Activated gamma-delta T cell (primary cell): ENCODE measurements at places on chromosomes 2 and 18.

DNA sequence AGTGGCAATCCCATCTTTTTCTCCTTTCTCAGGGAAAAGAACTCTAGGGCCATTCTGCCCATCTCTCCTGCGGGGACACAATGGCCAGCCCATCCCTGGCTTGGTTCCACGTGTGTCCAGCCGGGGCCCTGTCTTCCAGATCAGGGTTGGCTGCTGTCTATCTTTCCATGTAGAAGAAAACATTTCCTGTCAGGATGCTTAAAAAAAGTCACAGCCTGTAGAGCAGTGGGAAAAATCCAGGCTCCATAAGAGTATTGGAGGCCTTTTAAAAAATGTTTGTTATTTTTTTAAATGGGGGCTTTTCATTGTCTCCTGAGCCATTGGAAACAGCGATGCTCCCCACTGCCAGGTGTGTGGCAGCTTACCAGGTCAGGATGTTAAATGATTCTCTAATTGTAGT is 105.6 kb downstream of the TGFA start:
- DNase-seq, result no peak

GRCh38 chr2:238272156-238272555 is 16.3 kb downstream of the PER2 start:
- DNase-seq, result no peak

DNA sequence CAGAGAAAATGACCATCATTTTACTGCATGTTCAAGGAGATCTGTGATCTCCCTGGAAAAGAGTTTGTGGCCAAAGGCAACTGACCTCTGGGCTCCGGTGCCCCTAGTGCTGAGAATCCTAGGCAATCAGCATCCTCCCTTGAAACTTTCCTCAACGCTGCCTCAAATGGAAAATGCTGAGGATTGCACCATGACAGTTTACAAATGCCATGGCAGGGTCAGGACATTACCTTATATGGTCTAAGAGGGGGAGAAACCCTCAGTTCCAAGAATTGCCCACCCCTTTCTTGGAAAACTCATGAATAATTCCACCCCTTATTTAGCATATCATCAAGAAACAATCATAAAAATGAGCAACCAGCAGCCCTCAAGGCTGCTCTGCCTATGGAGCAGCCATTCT is 48.3 kb downstream of the ALPK2 start:
- no peak for DNase-seq

- DNase-seq, result no peak
Observed at GRCh38 chr2:101408925-101409324, 21.6 kb upstream of the CREG2 start.

GRCh38 chr2:80377071-80377470 is 72.5 kb upstream of the LRRTM1 start:
- DNase-seq, result no peak

GRCh38 chr2:159516241-159516758 is 100.0 kb downstream of the BAZ2B start:
- no peak for DNase-seq

DNA sequence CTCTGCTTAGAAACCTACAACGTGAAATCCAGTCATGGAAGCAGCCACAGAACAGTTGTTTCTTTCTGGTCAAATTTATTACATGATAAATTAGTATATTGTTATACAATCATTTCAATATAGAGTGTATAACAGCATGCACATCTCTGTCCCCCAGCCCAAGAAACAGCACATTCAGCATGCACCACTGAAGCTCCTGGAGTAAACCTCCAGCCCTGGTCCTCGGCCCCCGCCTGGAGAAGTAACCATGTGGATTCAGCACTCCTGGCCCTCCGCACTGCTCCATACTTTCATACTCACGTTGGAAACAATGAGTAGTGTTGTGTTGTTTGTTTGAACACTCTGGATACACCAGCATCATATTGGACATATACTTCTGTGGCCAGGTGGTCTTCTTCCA is 15.3 kb upstream of the ID2 start:
- no peak for DNase-seq

- DNase-seq, result no peak
Observed at GRCh38 chr2:183060571-183061231, 17.8 kb upstream of the DUSP19 start.

DNA sequence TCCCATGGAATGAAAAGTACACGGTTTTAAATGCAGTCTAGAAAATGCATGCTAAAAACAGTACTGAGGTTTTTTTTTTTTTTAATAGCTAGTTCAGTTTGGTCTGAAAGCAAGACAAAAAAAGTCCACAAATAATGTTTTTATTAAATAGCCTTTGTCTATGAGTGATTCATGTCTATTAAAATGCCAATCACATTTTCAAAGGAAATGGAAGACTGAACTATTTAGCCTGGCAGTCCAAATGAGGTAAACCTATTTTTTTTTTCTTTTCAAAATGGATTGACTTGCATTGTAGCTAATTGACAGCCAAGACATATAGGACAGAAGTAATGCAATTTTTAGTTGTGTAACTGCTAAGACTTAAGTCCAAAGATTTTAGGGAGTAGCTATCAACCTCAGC is 90.3 kb downstream of the LRP1B start:
- no peak for DNase-seq

DNA sequence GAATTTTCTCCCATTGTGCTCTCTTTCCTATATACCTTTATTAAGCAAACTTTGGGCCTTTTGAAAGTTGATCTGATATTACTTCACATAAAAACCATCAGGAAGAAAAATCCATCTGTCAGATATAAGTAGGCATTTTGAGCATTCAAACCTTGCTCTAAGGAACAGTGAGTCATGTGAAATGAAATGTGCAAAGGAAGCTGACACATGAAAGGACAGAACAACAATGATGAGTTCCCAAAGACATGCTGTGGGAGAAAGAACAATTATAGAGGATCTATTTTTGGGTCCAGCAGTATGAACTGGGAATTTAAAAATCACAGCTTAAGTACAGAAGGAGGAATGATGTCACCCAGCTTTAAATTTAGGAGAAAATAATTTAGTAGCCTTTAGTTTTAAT is 18.1 kb downstream of the CALCRL start:
- DNase-seq, result no peak

GRCh38 chr2:190846746-190847145 is 33.9 kb upstream of the GLS start:
- DNase-seq, result no peak

GRCh38 chr18:46310258-46310657 is 206.1 kb downstream of the HAUS1 start:
- no peak for DNase-seq

GRCh38 chr2:216991563-216991962 is 131.7 kb upstream of the TNP1 start:
- DNase-seq, result no peak

DNA sequence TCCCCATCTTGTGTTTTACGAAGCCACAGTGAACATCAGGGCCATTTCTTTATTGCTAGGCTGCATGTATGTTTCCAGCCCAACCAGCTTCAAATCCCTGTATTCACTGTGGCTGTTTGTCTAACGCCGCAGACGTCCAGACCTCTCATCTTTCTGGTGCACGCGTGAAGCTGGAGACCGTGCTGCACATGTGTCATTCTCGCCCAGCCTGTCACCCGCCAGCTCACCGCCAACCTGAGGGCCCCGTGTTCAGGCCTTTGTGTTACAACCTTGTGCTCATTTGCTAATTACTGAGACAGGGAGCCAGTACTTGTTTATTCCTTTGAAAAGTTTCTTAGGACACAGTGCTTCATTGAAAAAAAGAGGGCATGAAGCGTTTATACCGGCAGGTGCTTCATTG is 21.4 kb downstream of the SALL3 start:
- no peak for DNase-seq

DNA sequence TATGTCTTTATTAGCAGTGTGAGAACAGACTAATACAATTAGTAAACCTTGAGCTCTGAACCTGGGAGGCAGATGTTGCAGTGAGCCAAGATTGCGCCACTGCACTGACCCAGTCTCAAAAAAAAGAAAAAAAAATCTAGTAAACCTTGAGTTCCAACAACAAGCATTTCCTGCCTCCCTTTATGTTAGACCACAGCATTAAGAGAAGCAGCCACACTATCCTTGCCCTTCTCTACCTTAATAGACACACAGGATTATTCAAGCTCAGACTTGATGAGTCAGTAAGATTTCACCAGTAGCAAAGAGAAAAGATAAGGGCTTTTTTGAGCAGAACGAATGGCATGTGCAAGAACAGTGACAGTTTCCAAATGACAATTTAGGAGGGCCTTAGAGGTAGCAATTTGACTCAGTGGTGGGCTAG is 18.0 kb upstream of the GLS start:
- DNase-seq, result no peak
